ENCODE measurements at places on chromosomes 11 and 22. TPM values are rescaled to one million over a fixed set of nuclear protein-coding genes. Genes with fewer than 3 reads are reported as not detected.

Gene YWHAH
- total RNA-seq, result 73.8 TPM

Gene MYO7A
- total RNA-seq, result 1.5 TPM

Gene TMPRSS6
- total RNA-seq, result under 0.01 TPM

Gene TMEM86A
- total RNA-seq, result 4.2 TPM

Gene TRIM49
- not detected for total RNA-seq

Gene CHID1
- 8.2 TPM for total RNA-seq

Gene RIMBP3B
- not detected for total RNA-seq

All from mononuclear cell (primary cell).